ENCODE measurements at places on chromosomes 1 and 21.

DNA sequence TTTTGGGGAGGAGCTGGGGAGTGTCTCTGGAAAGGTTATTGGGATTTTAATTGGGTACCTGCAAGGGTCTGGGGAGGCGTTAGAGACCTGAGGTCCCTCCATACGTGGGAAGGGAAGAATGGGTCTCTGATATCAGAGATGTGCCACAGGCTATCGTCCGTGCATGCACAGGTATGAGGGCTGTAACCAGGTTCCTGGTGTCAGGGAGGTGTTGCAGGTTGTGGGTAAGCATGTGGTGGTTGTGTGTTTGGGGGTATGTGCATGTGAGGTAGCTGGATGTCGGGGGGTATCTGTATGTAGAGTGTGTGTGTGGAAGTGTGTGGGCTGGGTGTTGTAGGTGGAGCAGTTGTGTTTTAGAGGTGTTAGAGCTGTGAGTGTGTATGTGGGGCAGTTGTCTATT is 8.3 kb downstream of the AHDC1 start:
- DNase-seq = no peak

DNA sequence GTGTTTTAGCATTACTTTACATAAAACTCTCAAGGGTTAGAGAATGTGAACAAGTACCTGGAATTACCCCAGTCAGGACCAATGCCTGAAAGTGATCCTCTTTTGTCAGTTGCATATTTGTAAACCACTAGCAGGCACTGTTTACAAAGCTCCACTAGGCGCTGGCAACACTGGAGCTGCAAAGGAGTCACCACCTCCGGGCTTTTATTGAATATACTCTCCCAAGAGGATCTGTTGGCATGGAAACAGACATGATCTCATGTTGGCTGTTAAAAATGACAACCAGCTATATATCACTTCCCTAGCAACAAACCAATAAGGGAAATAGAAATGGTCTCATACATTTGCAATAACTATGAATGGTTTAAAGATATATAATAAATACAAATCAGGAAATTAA is 116.0 kb downstream of the TTLL7 start:
- no peak for DNase-seq

GRCh38 chr1:245609354-245610150 is 454.8 kb downstream of the KIF26B start:
- DNase-seq = no peak

- no peak for DNase-seq
Observed at GRCh38 chr1:93732514-93732913, 50.9 kb upstream of the BCAR3 start.

GRCh38 chr1:7171574-7171973 is 386.3 kb downstream of the CAMTA1 start:
- DNase-seq = no peak

All from hematopoietic multipotent progenitor cell treated with erythropoietin and hydrocortisone succinate and interleukin-3 and kit ligand, for 17 days (in vitro differentiated cells).